ENCODE measurements at places on chromosomes 5 and 9.

- DNase-seq, result no peak
These were observed 1.5 kb downstream of the OMD start for GRCh38 chr9:92422611-92423338.

DNA sequence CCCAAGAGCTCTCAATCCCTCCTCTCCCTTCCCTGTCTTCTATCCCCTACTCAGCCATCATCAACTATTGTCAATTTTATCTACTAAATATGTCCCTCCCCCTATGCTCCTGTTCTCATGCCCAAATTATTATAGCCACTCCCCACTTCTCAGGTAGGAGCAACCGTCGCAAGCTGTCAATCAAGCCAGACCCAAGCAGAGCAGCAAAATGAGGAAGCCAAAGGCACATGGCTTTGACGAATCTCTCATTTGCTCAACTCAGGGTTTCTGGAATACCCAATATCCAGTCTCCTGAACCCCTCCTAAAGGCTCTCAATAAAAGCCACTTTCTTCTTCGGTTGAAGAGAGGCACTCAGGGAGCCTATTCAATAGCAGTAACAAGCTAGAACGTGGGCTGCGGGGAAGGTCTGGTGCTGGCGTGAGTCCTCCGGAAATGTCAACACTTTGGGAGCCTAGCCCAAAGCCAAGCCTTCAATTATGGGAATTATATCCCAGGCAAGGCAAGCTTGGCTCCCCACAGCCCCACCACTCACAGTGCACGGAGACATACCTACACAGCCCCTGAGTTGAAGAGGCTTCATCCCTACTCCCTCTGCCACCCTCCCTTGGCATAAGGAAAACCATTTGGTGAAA, 47.7 kb downstream of the SIL1 start:
- DNase-seq, result no peak

GRCh38 chr5:1142886-1143669, 31.2 kb upstream of the SLC12A7 start:
- no peak for DNase-seq

DNA sequence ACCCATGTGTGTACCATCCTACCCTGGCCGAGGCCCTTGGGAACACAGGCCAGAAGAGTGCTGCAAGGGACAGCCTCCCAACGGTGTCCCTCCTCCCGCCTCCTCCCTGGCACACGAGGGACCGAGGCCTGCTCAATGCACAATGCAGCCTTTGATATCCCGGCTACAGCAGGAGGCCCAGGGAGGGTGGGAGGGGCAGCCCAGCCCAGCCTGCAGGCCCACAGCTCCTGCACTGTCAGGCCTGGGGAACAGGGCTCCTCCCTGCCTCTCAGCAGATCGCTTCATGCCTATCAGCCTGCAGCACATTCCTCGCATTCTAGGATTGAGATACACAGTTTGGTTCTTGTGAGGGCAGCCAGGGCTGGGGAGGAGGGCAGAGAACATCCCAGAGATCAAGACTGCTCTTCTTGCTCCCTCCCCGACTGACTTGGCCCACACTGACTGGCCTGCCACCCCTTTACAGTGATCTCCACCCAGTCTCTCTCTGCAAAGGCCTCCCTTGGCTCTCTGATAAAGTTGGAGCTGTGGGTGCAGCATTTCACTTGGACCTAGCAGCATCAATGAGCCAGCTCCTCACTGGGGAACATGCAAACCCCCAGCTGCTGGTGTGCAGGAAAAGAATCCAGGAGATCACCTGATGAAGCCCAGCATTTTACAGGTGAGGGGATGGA, at the start of gene SH3TC2:
SH3TC2 (minus strand) TSS at position 46 of the 671 bp plus-strand sequence; CDS start at position 6, 40 bp downstream.
- DNase-seq, result no peak

GRCh38 chr5:44246986-44247385, 142.2 kb downstream of the FGF10 start:
- no peak for DNase-seq

- no peak for DNase-seq
These were observed 121.3 kb downstream of the LHFPL2 start for GRCh38 chr5:78527054-78527859.

DNA sequence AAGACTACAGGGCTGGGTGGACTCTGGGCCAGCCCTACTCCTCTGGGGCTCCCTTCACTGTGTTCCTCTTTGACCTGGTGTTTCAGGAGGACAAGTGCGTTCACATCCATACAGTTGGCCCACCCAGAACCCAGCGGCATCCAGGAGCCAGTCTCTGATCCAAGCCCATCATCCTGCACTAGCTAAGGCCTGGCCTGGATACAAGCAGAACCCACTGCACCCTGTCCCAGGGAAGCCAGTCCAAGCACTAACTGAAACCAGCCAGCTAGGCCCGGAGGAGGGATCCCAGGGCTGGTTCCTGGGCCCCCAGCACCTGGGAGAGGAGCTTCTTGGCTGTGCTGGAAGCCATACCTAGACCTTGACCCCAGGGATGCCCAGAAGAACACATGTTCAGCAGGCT, 4.1 kb upstream of the GBGT1 start:
- no peak for DNase-seq

DNA sequence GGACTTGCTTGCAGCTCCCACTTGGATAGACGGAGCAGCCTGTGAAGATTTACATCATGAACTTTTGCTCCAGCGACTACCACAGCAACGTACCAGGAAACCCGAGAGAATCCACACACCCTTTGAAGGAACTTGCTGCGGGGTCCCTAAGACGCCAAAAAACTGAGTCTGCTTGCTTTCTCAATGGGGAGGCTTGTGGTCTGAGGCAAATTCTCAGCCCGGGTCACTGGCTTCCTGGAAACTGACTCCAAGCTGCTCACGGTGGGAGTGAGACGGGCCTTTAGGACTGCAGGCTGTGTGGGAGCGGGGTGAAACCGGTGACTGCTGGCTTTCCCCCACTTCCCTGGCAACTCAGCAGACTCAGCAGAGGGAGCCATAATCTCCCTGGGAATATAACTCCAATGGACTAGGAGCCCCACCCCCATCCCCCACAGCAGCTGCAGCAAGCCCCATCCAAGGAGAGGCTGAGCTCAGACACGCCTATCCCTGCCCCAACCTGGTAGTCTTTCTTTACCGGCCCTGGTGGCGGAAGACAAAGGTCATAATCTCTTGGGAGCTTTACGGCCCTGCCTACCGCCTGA, 466.0 kb downstream of the CAAP1 start:
- no peak for DNase-seq

DNA sequence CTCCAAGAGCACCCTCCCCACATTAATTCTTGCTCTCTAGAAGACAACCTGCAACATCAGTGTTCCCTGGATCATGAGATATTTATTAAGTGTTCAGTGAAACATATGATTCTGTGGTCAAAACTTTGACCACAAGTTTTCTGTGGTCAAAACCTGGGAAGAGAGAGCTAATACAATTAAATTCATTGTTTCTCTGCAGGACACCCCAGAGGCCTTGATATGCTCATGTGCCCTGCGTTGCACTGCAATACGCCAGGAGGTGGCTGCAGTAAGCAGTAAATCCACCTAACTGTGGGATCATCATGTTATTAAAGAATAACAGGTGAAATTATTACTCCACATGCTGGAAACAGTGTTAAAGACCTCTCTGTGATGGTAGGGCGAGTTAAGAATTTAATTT, 109.3 kb upstream of the SPDL1 start:
- no peak for DNase-seq

- DNase-seq, result peak; percentile 18
These were observed 81.6 kb upstream of the IFNK start for GRCh38 chr9:27442464-27442863.

DNA sequence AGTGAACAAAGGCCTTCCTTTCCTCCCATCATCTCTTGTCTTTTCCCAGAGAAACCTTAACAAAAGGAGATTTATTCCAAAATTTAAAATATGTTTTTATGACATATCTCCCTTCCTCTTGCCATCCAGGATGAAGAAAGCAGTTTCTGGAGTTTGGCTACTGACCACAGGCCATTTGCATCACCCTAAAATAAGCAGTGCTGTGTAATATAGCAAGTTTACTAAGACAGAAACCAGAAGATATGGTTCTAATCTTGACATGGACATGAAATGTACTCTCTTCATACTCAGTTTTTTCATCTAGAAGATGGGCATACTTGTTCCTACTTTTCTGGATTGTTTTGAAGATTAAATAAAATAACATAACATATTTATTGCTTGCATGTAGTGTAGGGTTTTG, 50.2 kb upstream of the ZFAND5 start:
- DNase-seq, result no peak

DNA sequence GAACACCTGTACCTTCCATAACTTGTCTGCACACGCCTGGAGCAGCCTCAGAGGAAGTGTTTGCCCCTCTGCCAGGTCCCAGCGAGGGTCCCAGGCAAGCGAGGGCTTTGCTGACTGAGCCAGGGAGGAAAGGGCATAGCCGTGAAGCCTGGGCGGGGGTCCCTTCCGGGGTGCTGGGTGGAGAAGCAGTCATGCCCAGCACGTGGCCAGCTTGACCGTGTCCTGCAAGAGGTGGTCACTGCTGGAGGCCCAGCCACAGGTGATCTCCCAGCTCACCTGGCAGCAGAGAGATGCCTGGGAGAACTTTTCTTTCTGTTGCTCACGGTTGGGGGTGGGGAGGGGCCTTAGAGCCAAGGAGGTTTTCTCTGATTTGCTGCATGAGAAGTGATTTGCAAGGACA, 195.3 kb downstream of the CACNA1B start:
- no peak for DNase-seq

GRCh38 chr9:126462617-126463016, 136.0 kb downstream of the MVB12B start:
- no peak for DNase-seq

GRCh38 chr9:91835632-91836031, 114.4 kb downstream of the ROR2 start:
- peak; percentile 66 for DNase-seq

GRCh38 chr9:92140074-92140753, 25.0 kb upstream of the SPTLC1 start:
- peak; percentile 70 for DNase-seq

DNA sequence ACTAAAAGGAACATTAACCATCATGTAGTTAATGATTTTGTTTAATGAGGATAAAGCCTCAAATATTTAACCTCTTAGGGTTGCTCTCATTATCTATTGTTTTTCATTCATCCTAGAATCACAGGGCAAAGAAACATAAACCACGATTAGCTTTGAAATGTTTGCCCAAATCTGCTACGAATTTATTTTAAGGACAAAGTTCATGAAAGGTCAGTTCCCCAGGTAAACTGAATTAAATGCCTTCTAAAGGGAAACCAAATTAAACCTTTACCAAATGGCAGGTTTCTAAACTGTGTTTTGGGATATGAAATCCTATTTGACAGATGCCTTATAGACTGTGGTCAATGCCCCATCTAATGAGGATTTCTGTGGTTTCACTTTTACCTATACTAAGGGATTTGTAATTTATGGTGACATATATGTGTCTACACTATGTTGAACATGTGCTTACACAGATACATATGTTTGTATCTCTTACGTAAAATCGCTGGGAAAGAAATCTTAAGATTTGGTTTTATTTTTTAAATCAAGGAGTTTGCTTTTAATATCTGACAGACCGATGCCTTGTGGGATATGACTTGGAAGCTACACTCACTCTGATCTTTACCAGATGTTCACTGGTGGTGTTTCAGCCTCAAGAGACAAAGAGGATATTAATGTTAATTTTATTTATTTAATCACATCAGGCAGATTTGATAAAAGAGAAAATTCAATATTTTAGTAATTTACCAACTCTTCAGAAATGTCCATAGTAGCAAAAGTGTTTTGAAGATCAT, 188.4 kb downstream of the GLIS3 start:
- no peak for DNase-seq

DNA sequence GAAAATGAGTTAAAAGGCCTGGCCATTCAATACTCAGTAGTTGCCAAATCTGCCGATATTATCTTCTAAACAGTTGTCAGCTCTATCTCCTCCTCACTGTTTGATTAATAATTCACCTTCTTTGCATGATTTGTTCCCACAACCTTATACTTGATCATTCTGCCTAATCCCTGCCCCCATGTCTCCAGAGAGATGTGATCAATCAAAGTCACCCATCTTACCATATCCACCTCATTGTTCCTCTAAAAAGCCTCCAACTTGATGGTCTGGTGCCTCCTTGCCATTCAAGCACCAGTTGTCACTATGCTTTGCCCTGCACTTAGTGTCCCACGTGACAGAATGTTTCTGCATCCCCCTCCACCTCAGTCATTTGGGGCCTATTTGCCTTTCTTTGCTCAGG, 41.3 kb downstream of the KIAA1958 start:
- DNase-seq, result no peak

- DNase-seq, result no peak
These were observed 64.3 kb downstream of the GRIN3A start for GRCh38 chr9:101674165-101674564.

- peak; percentile 58 for DNase-seq
These were observed 1.0 kb downstream of the FPGS start for GRCh38 chr9:127803507-127804352.

- DNase-seq, result no peak
These were observed 64.1 kb downstream of the AMBP start for GRCh38 chr9:114014044-114014443.

- no peak for DNase-seq
These were observed 46.8 kb downstream of the CHSY3 start for GRCh38 chr5:129951039-129951438.

- no peak for DNase-seq
These were observed 161.4 kb upstream of the DMRT1 start for GRCh38 chr9:680106-680505.

DNA sequence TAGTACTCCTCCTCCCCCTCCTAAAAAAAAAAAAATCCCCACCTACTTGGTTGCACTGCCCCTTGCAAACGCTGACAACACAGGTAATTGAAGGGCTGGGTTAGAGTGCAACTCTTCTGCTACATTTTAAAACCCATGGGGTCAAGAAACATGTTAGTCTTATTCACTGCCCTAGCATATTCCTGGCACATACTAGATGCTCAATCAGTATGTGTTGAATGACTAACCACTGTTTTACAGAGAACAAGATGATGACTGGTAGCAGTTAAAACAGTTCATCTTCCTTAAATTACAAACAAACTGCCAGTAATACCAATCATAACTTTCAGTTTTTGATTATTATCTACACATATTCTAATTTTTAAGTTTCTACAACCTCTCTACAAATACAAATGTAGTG, 124.4 kb downstream of the NFIB start:
- no peak for DNase-seq

- DNase-seq, result no peak
These were observed 12.6 kb upstream of the DENND1A start for GRCh38 chr9:123942542-123942941.

- DNase-seq, result no peak
These were observed 96.8 kb upstream of the TAS2R1 start for GRCh38 chr5:9726931-9727330.

- peak; percentile 32 for DNase-seq
These were observed 10.5 kb downstream of the CXCL14 start for GRCh38 chr5:135568246-135568645.

- no peak for DNase-seq
These were observed 561.1 kb upstream of the DAP start for GRCh38 chr5:11322133-11322532.

DNA sequence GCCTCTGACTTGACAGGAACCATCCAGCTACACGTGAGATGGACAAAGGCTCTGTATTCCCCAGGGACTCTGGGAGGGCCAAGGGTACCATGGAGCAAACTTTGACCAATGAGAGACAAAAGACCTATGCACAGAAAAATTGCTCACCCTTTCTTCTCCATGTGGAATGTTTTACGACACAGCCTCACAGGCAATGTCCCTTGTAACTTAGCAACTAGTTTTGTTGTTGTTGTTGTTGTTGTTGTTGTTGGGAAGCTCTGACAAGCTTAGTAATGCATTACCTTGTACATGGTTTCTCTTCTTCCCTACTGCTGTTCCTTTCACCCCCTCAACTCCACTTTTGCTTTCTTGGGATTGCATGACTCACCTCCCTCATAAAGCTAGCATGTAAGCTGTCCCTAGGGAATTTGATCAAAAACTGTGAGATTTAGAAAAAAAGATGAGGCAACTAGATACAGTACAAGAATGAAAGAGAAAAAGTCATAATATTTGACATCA, 550.9 kb downstream of the RAB3C start:
- no peak for DNase-seq
